ENCODE measurements at places on chromosomes 2 and 18. TPM values are rescaled to one million over a fixed set of nuclear protein-coding genes. Genes with fewer than 3 reads are reported as not detected.

The CDK15 gene
- 33.0 TPM for total RNA-seq

The AGBL5 gene
- total RNA-seq, result 22.8 TPM

The AQP12B gene
- not detected for total RNA-seq

The MAP3K19 gene
- total RNA-seq, result not detected

The STAT1 gene
- 80.3 TPM for total RNA-seq

The ANKRD44 gene
- total RNA-seq, result 15.6 TPM

The RESP18 gene
- not detected for total RNA-seq

The SCRN3 gene
- total RNA-seq, result 18.6 TPM

The HS1BP3 gene
- 9.0 TPM for total RNA-seq

The TET3 gene
- total RNA-seq, result 1.7 TPM

- DNase-seq, result no peak
- H3K4me3 ChIP-seq, result no peak overlapping the region
- H3K36me3 ChIP-seq, result no peaks in the 10 kb centered on the region
- no peaks in the 10 kb centered on the region for H3K27me3 ChIP-seq
- no peak overlapping the region for H3K27ac ChIP-seq
These were observed 2.3 kb downstream of the WIPF1 start for GRCh38 chr2:174595116-174595809.

GRCh38 chr18:61402726-61403125, 69.5 kb downstream of the CDH20 start:
- no peaks in the 10 kb centered on the region for H3K27me3 ChIP-seq
- peaks cover 3% of the 10 kb centered on the region for H3K4me1 ChIP-seq
- no peak overlapping the region for H3K4me3 ChIP-seq
- no peak for DNase-seq
- no peak overlapping the region for H3K27ac ChIP-seq

GRCh38 chr18:12021077-12021476, 39.8 kb downstream of the IMPA2 start:
- no peaks in the 10 kb centered on the region for H3K27me3 ChIP-seq
- no peak overlapping the region for H3K4me3 ChIP-seq
- DNase-seq, result no peak
- H3K27ac ChIP-seq, result no peak overlapping the region
- peaks cover 13% of the 10 kb centered on the region for H3K36me3 ChIP-seq

DNA sequence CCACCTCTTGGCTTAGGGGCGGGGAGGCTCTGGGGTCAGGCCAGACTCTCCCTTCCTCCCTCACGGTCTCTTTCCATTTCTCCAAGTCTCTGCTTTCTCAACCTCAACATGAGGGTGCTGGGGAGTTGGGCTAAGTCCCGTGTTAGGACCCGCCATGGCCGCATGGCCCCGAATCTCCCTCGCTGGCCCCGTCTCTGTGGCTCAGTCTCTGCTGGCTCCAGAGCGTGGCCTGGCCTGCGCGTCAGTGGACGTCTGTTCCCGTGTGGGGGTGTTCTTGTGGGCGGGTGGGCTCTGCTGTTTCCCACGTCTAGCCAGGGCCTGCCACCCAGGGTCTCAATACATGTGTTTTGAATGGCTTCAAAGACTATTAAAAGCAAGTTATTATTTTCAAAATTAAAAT, 12.4 kb downstream of the ALLC start:
- no peaks in the 10 kb centered on the region for H3K36me3 ChIP-seq
- no peaks in the 10 kb centered on the region for H3K27me3 ChIP-seq
- H3K4me3 ChIP-seq, result no peak overlapping the region
- peaks cover 4% of the 10 kb centered on the region for H3K4me1 ChIP-seq
- no peak overlapping the region for H3K27ac ChIP-seq

DNA sequence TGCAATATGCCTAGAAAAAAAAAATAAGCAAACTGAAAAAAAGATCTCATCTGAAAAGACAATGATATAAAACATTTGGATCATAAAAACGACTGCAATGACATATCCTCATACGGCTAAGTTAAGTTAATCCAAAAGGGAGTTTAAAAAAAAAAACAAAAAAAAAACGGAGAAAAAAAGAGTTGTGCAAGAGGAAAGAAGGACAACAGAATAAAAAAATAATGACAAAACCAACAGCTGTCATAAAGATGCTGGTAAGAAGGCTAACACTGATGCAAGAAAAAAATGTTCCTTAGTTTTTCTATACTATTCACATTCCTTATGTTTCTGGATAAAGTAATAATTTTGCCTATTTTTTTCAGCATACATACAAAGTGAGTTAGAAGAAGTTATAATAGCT, 192.5 kb downstream of the SRBD1 start:
- no peak for DNase-seq
- H3K4me1 ChIP-seq, result no peaks in the 10 kb centered on the region

DNA sequence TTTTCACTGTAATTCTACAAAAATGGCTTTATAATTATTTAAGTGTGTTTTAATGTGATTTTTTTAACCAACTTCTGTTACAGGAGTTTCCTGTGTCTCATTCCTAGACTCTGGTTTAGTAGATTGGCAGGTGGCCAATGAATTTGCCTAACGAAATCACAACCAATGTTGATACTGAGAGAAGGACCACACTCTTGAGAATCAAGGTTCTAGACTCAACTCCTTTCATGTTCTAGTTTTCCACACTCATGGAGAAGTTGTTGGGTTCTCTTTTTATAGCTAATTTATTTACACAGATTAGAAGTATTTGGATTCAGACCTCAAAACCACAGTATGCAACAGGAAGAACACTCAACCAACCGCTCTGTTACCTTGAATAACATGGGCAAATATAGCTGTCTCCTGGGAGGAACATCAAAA, 22.6 kb upstream of the USP34 start:
- no peak overlapping the region for H3K27ac ChIP-seq
- H3K4me3 ChIP-seq, result no peak overlapping the region
- peaks cover 9% of the 10 kb centered on the region for H3K4me1 ChIP-seq
- H3K36me3 ChIP-seq, result peaks cover 50% of the 10 kb centered on the region
- DNase-seq, result peak; percentile 40

GRCh38 chr2:142874293-142874814, 3.1 kb upstream of the KYNU start:
- H3K27ac ChIP-seq, result peak overlapping the region; percentile 93
- H3K4me1 ChIP-seq, result peaks cover 6% of the 10 kb centered on the region
- H3K4me3 ChIP-seq, result no peak overlapping the region
- no peaks in the 10 kb centered on the region for H3K27me3 ChIP-seq
- H3K36me3 ChIP-seq, result no peaks in the 10 kb centered on the region

DNA sequence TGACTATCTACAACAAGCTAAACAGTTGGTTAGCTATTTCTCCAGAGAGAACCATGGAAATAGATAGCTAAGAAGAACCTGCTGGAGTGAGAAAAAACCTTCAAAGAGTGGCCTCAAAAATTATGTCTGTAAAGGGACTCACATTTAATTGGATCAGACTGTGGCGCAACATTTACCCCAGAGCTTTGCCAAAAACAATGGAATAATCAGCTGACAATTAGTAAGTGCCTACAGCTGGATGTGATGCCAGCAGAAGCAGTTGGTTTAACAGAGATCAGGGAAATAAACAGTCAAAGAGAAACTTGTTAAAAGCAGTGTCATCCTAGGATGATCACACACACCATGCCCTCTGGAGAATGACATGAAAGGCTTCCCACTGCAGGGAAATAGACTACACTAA, 310.7 kb downstream of the CLIP4 start:
- H3K4me3 ChIP-seq, result no peak overlapping the region
- H3K36me3 ChIP-seq, result no peaks in the 10 kb centered on the region
- H3K4me1 ChIP-seq, result peaks cover 2% of the 10 kb centered on the region
- DNase-seq, result no peak

DNA sequence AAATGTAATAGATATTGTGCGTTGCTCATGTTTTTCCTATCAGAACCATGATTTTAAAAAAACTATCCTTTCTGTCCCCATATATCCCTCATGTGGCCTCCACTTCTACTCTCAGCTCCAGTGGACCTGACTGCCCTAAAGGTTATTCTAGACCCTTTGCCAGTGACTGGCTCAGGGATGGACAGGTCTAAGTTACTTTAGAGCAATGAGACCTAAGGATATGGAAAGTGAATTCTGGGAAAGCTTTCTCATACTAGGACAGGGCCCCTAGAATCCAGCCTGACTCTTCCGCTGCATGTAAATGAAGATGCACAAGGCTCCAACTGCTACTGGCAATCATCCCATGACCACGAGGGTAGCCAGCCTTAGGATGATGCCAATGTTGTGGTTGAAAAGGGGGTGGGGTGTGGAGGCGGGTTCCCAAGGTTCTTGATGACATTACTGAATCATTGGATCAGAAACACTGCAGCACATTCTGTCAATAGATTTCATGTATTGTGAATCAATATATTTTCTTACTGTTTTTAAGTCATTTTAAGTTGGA, 21.3 kb downstream of the C2orf69 start:
- H3K27ac ChIP-seq, result no peak overlapping the region
- H3K4me3 ChIP-seq, result no peak overlapping the region
- no peaks in the 10 kb centered on the region for H3K27me3 ChIP-seq
- peaks cover 11% of the 10 kb centered on the region for H3K36me3 ChIP-seq
- DNase-seq, result no peak

GRCh38 chr2:153891051-153891450, 19.3 kb downstream of the GALNT13 start:
- no peak overlapping the region for H3K4me3 ChIP-seq
- H3K36me3 ChIP-seq, result no peaks in the 10 kb centered on the region
- no peak overlapping the region for H3K27ac ChIP-seq

- no peaks in the 10 kb centered on the region for H3K36me3 ChIP-seq
- H3K27me3 ChIP-seq, result no peaks in the 10 kb centered on the region
- H3K4me1 ChIP-seq, result no peaks in the 10 kb centered on the region
- no peak for DNase-seq
- no peak overlapping the region for H3K27ac ChIP-seq
These were observed 136.1 kb upstream of the FANCL start for GRCh38 chr2:58377181-58377580.

- peak overlapping the region; percentile 80 for H3K4me3 ChIP-seq
- H3K27ac ChIP-seq, result peak overlapping the region; percentile 92
- H3K27me3 ChIP-seq, result no peaks in the 10 kb centered on the region
- H3K36me3 ChIP-seq, result no peaks in the 10 kb centered on the region
- no peaks in the 10 kb centered on the region for H3K4me1 ChIP-seq
These were observed 1.1 kb upstream of the PGAP1 start for GRCh38 chr2:196927376-196928225.

DNA sequence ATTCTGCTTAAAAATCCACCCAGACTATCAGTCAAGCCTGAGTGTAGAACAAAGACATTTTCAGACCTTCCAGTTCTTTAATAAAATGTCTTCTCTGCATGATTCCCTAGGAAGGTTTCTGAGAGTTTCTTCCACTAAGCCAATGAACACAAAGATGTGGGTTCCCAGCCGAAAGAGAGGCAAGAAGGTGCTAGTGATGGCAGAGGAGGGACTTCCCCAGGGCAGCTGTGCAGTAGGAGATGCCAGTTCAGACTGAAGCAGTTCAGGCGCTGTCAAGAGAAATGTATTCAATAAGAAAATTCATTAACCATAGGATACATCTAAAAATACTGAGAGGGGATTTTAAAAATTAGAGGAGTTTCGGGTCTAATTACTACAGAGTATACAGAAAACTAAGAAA, 83.3 kb downstream of the RND3 start:
- H3K27me3 ChIP-seq, result no peaks in the 10 kb centered on the region
- no peak for DNase-seq
- H3K36me3 ChIP-seq, result no peaks in the 10 kb centered on the region
- H3K4me3 ChIP-seq, result no peak overlapping the region

DNA sequence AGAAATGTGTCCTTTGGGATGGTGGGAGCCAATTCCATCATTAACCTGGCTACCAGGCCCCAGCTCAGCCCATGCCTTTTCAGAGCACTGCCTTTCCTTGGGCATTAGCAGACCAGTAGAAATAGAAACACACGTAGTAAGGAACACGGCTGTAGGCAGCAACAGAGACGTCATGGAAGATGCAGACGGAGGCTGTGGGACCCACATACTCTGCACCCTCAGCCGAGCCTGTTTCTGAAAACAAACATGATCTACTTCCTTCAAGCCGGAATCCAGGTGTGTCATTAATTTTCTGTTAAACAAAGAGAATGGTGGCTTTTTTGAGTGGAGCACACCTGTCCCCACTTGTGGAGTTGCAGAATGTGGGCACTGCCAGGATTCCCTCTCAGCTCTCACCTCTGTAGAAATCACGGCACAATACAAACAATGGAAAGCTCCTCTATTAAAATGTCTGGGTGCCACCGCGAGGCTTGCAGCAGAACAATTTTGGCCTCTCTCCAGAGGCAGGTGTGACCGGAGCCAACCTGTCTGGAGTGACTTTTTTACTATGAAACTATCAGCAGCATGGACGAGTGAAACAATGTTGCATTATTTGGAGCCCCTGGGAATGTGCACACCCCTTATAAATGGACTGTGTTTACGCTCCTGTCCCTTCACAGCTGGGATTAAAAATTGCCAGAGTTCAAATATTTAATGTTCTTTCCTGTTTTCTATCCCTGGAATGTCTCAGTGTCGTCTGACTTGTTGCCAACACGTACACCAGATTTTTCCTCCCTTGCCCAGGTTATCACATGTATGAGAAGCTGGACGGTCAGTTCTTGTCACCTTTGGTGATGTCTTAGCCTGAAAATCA, 31.7 kb downstream of the SPP2 start:
- no peak overlapping the region for H3K4me3 ChIP-seq
- peaks cover 22% of the 10 kb centered on the region for H3K27me3 ChIP-seq

GRCh38 chr2:128341621-128342020, 23.0 kb upstream of the HS6ST1 start:
- H3K27me3 ChIP-seq, result no peaks in the 10 kb centered on the region
- no peaks in the 10 kb centered on the region for H3K36me3 ChIP-seq
- no peak overlapping the region for H3K4me3 ChIP-seq
- H3K27ac ChIP-seq, result no peak overlapping the region
- no peak for DNase-seq

- no peak for DNase-seq
- peaks cover 59% of the 10 kb centered on the region for H3K27me3 ChIP-seq
- H3K36me3 ChIP-seq, result no peaks in the 10 kb centered on the region
- 0 out of 2 replicates have a peak, but pooled peaks cover 4% of the 10 kb centered on the region for H3K4me1 ChIP-seq
These were observed 62.0 kb upstream of the ATL2 start for GRCh38 chr2:38438883-38439612.

- H3K27ac ChIP-seq, result no peak overlapping the region
- DNase-seq, result no peak
These were observed 132.8 kb upstream of the SP5 start for GRCh38 chr2:170582313-170582712.

DNA sequence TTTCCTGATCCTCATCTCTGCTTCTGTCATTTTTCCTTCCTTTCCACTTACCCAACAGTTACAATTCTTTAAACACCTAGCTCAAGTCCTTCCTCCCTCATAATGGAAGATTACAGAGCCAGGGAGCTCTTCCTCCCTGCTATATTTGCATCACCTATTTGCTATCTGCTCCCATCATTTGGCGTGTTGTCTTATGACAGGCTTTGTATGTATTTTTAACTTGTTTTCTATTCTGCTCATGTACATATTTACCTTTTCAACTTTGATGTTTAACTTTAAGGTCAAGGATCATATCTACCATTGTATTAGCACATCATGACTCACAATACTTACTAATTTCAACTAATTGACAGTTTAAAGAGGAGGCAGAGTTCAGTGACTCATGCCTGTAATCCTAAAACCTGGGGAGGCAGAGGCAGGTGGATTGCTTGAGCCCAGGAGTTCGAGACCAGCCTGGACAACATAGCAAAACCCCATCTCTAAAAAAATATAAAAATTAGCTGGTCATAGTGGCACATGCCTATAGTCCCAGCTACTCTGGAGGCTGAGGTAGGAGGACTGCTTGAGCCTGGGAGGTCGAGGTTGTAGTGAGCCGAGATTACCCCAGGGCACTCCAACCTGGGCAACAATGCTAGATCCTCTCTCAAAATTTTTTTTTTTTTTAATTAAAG, 308.0 kb upstream of the STON1 start:
- no peaks in the 10 kb centered on the region for H3K27me3 ChIP-seq
- H3K27ac ChIP-seq, result no peak overlapping the region
- H3K4me1 ChIP-seq, result no peaks in the 10 kb centered on the region
- DNase-seq, result no peak
- H3K4me3 ChIP-seq, result no peak overlapping the region

All from IMR-90 (cell line).